ENCODE measurements at places on chromosomes 1 and 21. TPM values are rescaled to one million over a fixed set of nuclear protein-coding genes. Genes with fewer than 3 reads are reported as not detected.

Gene FLG2
- not detected for total RNA-seq

Gene PRDM16
- total RNA-seq: 7.4 TPM

Gene OR2T11
- not detected for total RNA-seq

Gene GBP7
- not detected for total RNA-seq

Gene HAO2
- total RNA-seq: not detected

Gene LCE3E
- not detected for total RNA-seq

Gene CYP4A22
- not detected for total RNA-seq

Gene CFAP107
- total RNA-seq: not detected

Gene UTS2
- total RNA-seq: not detected

Gene PRAMEF9
- total RNA-seq: not detected

Gene PTPRC
- total RNA-seq: not detected

Gene ALX3
- not detected for total RNA-seq

Gene NOTCH2NLA
- total RNA-seq: 64.0 TPM

Gene NRAS
- 35.9 TPM for total RNA-seq

Gene SERPINC1
- not detected for total RNA-seq

All from osteocyte (in vitro differentiated cells).